ENCODE measurements at places on chromosomes 6 and 20.

- peak; percentile 13 for DNase-seq
Observed at GRCh38 chr6:159761129-159761872, 544 bp upstream of the ACAT2 start.

DNA sequence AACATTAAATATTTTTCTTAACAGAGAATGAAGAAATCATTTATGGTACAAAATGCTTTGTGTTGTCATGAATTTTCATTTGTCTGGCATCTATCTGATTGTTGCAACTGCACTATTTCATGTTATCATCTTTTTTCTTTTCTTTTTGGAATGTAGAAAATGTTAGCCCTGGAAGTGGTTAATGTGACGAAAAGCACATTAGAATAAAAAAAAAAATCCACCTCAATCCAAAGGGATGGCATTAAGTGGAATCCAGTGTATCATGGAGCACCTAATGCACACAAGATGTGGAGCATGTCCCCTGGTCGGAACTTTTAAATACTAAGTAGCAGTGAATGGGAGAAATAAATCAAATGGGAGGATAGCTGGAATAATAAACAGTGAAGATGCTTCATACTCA lies 172.9 kb upstream of the MCHR2 start:
- DNase-seq = no peak

DNA sequence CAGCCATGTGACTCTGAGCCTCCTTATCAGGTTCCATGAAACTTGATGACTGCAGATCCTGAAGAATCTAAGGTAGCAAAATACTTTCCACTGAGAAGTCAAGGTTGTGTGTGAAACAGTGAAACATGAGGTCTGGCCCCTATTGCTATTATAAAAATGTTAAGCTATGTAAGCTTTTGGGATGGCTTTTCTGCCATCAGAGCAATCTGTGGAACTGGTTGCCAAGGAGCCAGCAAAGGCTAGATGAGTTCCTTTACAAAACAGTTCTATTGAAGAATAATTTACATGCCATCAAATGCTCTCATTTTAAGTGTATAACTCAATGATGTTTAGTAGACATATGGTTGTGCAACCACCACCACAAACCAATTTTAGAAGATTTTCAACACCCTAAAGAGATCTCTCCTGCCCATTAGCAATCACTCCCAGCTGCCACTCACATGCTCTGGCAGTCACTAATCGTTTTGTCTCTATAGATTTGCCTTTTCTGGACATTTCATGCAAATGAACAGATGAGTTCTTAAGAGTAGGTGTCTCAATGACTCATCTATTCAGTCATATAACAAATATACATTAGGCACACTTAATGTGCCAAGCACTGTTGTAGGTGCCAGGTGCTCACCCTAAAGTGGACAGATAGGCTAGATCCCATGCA lies 19.9 kb upstream of the MEP1A start:
- no peak for DNase-seq

DNA sequence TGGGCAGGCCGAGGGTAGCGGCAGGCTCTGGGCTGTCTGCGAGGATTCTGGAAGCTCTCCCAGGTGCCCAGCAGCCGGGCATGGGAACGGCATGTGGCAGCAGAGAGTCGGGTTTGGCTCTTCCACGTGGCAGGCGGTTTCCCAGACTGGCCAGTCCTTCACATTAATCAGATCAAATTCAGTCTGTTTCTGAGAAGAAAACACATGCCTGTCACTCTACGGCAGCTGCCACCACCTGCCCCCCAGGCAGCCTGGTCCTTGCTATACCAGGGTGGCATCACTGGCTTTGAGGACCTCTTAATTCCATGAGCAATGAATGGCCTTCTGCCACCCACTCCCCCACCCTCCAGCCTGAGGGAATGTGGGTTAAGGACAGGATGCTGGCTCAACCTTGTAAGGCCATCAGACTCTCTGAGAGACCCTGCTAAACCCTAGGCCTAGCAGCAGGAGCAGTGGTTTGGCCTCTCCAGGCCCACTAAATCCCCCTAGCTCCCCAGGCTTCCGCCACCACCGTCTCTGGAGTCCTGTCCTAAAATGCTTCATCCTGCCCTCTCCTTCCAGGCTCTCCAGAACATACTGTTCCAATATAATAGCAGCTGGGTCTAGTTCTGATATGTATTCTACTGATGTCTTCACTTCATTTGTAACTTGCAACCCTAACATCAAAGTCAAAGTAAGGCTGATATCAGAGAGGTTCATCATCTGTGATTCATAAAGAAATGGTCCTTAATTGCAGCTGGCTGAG lies 47.8 kb downstream of the PLCG1 start:
- DNase-seq = no peak

DNA sequence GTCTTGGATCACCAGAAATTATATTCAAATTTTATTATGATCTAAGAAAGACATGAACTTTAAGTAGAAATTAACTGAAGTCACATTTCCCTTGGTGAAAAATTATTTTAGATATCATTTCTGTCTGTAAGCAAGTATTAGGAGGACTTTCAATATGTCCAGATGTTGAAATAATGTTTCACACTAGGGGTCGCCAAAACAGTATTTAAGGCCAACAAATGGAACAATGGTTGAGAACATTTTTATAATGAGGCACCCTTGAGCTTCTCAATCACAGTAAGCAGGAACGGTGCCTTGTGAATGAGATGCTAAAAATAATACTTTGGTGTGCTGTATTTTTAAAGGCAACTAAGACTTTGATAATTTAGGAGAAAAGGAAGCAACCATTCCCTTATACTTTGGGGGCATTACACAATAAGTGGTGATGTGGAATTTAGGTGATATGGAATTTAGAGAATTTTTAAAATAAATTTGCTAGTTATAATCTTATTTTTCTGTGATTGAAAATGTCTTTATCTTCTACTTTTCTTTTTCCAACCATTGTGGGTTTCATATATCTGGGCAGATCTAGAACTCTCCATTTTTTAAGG lies 9.6 kb upstream of the SF3B5 start:
- DNase-seq = peak; percentile 49

- no peak for DNase-seq
Observed at GRCh38 chr6:135144673-135145062, 36.4 kb upstream of the MYB start.

- no peak for DNase-seq
Observed at GRCh38 chr6:168154263-168154917, 75.4 kb upstream of the FRMD1 start.

GRCh38 chr20:10594296-10594868 lies 79.4 kb downstream of the JAG1 start:
- no peak for DNase-seq

DNA sequence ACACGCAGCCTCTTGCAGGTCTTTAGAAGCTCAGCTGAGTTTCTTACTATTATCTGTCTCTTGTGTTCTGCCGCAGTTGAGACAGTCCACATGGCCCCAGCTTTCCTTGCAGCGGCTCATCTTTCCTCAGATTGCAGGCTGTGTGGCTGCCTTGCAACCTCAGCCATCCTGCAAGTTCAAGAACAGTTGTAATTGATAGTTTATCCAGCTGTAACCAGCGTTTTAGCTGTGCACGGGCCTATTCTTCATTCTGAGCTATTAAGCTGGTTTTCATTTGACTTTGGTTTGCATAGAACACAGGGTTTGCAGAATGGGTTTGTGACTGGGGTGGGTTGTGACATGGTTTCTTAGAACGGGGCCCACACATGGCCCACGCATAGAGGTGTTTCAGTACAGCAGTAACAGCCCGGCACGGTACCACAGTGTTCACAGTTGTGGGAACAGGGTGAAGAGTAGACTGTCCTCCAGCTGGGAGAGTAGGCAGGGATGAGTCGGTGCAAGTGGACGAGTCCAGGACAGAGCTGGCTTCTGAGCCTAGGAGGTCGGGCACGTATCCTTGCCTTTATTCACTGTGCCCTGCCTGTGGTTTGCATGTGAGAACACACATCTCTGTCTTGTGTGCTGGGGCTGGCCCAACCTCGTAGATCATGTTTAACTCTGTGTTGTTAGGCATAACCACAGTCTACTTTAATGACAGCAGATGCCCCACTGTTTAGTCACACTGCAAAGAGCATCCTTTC lies 89.2 kb downstream of the RPP40 start:
- no peak for DNase-seq

DNA sequence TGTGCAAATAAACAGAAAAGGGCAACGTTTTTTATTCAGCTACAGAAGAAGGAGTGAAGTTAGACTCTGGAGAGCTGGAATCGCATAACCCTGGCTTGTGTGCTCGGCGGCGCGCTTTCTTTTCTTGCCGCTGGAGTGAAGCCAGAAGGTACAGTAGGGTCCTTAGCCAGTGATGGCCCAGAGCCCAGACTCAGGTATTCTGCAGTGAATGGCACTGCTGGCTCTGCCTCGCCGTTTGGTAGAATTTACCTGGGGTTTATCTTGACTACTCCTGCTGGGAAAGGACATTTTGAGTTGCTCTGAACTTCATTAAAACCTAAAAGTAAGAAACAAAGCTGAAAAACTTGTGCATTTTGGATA lies 56.9 kb upstream of the TIAM2 start:
- no peak for DNase-seq

DNA sequence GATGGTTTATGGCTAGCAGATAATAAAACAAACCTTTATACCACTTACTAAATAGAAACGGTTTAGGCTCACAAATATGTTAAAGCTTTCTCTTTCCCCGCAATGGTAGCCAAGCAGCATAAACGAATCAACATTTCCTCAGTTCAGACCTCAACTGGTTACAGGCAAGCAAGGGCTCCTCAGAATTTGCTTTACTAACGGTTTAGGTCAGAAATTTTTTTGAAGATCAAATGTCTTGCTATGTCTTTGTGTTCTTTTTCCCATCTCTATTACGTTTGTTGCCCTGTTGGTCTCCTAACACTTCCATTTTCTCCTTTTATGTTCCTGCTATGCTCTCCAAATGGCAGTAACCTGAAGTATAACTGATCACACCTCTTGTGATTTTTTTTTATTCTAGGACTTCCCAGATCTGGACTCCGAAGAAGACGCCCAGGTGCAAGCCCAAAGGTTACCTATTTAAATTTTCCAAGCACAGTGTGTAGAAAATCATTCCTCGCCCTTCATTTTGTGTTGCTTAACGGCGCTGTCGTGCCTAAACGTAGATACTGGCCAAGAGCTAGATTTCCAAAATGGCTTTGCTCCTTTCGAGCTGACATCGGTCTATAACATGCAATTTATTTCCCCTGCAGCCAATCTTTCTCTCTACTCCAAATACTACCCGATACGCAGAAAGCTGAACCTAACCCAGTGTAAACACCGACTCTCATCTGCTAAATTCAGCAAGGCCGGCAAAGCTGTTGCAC lies 717 bp upstream of the ASF1A start:
- peak; percentile 68 for DNase-seq

GRCh38 chr6:167766986-167767714 lies 59.6 kb upstream of the AFDN start:
- no peak for DNase-seq

GRCh38 chr6:116536216-116536621 lies 9.3 kb downstream of the TRAPPC3L start:
- DNase-seq = no peak

GRCh38 chr6:44225579-44226325 lies 2.4 kb downstream of the SLC29A1 start:
- DNase-seq = no peak

All from HS-5 (cell line).